ENCODE measurements at places on chromosomes 5 and 9. TPM values are rescaled to one million over a fixed set of nuclear protein-coding genes. Genes with fewer than 3 reads are reported as not detected.

Gene IL4
- 4.0 TPM for total RNA-seq

Gene ADRA1B
- total RNA-seq: not detected

Gene GPRIN1
- total RNA-seq: 2.4 TPM

Gene NINJ1
- 28.9 TPM for total RNA-seq

Gene ADAMTS2
- total RNA-seq: not detected

Gene IRX2
- not detected for total RNA-seq

Gene BRD8
- 62.0 TPM for total RNA-seq

Measured in T-helper 2 cell treated with Interferon-gamma antibody and Interleukin-4, amounts not matched to agents 100 ng/mL and 5 ng/mL, for 36 hours (primary cell).